Stomach (tissue), 19 donors: ENCODE measurements at places on chromosomes 6 and 20. TPM values are rescaled to one million over a fixed set of nuclear protein-coding genes. Genes with fewer than 3 reads are reported as not detected.
A peak's percentile ranks its signal among the peaks of the same experiment; 100 is the strongest.

Gene MC3R
- not detected for total RNA-seq

DNA sequence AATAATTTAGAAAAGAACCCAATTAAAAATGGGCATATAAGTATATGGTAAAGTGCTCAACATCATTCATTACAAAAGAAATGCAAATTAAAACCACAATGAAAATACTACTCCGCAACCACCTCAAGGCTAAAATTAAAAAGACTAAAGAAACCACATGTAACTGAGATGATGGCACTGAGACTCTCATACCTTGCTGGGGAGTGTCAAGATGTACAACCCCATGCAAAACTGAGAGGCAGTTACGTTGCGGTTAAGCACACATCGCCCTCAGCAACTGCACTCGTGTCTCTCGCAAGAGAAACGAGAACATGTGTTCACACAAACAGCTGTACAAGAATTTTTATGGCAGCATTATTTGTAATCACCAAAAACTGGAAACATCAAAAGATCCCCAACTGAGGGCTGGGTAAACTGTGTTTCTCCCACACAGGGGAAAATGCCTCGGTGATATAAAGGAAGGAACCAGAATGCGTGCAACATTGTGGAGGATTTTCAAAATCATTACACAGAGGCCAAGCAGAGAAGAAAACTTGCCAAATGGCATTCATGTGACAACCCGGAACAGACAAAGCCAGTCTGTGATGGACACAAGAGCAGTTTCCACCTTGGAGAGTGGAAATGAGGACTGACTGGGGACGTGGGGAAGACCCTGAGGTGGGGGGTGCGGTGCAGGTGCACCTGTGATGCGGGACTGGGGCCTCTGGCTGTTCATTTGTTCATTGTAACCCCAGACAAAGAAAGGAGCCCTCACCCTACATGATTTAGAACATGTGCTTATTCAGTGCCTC is 144.9 kb downstream of the WDR27 start:
- H3K36me3 ChIP-seq, result peaks cover 12% of the 10 kb centered on the region
- H3K27ac ChIP-seq, result no peak overlapping the region
- H3K4me1 ChIP-seq, result no peaks in the 10 kb centered on the region
- no peak overlapping the region for H3K4me3 ChIP-seq
- no peaks in the 10 kb centered on the region for H3K27me3 ChIP-seq

- no peaks in the 10 kb centered on the region for H3K4me1 ChIP-seq
- no peak overlapping the region for H3K27ac ChIP-seq
- no peak for DNase-seq
- H3K36me3 ChIP-seq, result no peaks in the 10 kb centered on the region
- H3K4me3 ChIP-seq, result no peak overlapping the region
- H3K27me3 ChIP-seq, result no peaks in the 10 kb centered on the region
Observed at GRCh38 chr20:2293971-2294370, 1.8 kb upstream of the TGM3 start.

DNA sequence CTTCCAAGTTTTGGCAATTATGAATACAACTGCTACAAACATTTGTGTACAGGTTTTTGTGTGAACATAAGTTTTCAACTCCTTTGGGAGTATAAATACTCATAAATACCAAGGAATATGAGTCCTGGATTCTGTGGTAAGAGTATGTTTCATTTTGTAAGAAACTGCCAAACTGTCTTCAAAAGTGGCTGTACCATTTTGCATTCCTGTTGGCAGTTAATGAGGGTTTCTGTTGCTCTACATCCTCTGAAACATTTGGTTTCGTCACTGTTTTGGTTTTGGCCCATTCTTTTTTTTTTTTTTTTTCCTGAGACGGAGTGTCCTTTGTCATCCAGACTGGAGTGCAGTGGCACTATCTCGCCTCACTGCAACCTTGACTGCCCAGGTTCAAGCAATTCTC is 8.5 kb downstream of the AP5S1 start:
- H3K36me3 ChIP-seq, result peaks cover 46% of the 10 kb centered on the region
- DNase-seq, result no peak
- H3K27ac ChIP-seq, result no peak overlapping the region
- no peak overlapping the region for H3K4me3 ChIP-seq
- no peaks in the 10 kb centered on the region for H3K4me1 ChIP-seq

DNA sequence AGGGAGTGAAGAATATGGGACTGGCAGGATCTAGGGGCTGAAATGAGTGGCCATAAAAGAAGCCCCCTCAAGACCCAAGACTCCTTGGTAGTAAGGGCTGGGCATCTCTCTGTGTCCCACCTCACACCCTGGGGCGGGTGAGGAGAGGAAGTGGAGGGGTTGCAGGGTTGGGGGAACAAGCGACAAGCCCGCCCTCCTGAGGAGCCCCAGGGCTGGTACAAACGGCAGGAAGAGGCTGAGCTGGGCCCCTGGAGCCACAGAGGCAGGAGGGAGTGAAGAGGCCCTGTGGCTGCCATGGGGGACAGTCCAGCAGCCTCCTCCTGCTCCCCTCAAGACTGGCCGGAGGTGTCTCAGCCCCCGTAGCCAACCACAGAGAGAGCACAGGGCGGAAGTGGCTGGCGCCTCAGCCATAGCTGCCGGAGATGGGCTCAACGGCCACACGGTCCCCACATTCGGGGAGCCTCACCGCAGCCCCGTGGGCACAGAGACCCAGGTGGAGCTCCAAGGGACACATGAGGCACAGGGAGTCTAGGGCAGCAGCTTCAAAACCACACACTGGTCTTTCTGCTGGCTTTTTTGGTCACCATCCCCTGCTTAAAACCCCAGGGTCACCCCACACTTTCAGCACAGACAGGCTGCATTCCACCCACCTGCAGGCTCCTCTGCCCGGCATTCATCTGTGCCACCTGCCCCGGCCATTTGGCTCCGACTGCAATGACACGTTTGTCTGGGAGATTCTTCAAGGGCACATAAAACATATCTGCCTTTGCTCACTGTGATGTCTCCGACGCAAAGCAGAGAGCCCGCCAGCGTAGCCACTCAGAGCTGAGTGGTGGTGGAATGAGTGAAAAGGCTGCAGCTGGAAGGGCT is 524 bp downstream of the C20orf203 start:
- DNase-seq, result no peak
- no peaks in the 10 kb centered on the region for H3K36me3 ChIP-seq
- no peaks in the 10 kb centered on the region for H3K4me1 ChIP-seq
- no peaks in the 10 kb centered on the region for H3K27me3 ChIP-seq
- H3K4me3 ChIP-seq, result no peak overlapping the region

- no peaks in the 10 kb centered on the region for H3K27me3 ChIP-seq
- no peak for DNase-seq
- no peak overlapping the region for H3K27ac ChIP-seq
- H3K4me1 ChIP-seq, result peaks cover 31% of the 10 kb centered on the region
- no peak overlapping the region for H3K4me3 ChIP-seq
- peaks cover 53% of the 10 kb centered on the region for H3K36me3 ChIP-seq
Observed at GRCh38 chr20:49267327-49267726, 10.5 kb downstream of the ZNFX1 start.

Gene TEAD3
- 13.0 TPM for total RNA-seq

DNA sequence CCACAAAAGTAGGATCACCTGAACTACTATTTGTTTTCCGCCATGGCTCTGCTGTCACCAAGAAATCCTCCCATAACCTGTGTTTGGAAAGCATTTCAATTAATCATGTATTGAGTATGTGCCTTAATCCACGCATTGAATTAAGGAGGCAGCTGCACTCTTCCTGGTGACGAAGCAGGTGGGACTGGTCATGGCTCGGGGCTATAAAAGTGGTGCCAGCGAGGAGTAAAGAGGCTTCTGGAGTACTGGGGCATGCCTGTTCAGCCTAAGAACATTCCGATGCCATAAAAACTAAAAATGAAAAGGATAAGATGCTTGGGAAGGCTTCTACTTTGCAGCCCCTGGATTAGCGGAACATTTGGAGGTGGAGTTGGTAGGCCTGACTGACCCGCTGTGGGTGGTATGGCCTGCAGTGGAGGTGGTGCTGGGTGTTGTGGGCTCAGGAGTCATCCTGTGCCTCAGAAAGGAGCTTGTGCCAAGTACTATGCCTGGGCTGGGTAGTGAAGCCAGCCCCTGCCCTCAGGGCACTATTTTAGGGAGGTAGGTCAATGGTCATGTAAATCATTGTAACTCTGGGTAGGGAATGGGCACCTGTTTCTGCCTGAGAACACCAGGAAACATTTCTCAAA is 110.5 kb downstream of the B3GAT2 start:
- H3K4me1 ChIP-seq, result no peaks in the 10 kb centered on the region
- no peaks in the 10 kb centered on the region for H3K36me3 ChIP-seq
- no peak for DNase-seq
- H3K27ac ChIP-seq, result no peak overlapping the region

DNA sequence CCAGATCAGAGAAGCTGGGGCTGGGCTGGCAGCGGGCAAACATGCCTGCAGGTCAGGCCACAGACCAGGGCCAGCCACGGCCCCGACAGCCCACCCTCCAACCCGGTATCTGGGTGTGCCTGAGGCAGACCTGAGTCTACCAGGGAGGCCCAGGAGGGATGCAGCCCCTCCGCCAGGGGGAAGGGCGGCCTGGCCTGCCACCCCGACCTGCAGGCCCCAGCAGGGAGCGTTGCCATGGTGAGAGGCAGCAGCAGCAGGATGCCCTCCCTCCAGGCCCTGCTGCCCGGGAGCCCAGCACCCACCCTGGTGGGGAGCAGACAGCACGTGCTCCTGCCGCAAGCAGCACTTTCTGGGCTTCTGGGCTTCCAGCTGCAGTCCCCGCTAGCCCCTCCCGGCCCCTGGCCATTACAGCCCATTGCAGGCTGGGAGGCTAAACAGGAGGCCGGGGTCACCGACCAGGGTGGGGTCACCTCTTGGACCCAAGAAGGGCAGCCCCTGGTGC is 3.8 kb upstream of the EEF1A2 start:
- H3K4me3 ChIP-seq, result no peak overlapping the region
- peak; percentile 75 for DNase-seq
- H3K27ac ChIP-seq, result no peak overlapping the region
- no peaks in the 10 kb centered on the region for H3K36me3 ChIP-seq
- peaks cover 58% of the 10 kb centered on the region for H3K27me3 ChIP-seq

DNA sequence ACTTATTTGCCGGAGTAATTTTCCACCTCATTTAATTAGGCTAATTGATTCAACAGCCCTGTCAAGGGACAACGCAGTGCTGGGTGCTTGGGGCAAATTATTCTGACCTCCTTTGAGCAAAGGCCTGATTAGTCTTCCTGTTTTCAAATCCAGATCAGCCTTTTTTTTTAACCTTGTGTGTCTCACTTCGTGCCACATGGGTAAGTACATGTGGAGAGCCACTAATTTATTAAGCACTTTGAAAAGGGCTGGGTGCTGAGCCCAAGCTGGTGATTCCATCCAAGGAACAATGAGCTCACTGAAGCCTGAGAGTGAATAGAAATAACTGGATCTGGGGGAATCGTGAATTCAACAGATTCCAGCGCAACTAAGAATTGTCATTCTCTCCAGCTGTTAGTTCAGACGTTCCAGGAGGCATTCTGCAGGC is 229.3 kb downstream of the CLIC5 start:
- no peaks in the 10 kb centered on the region for H3K27me3 ChIP-seq
- no peak for DNase-seq
- H3K36me3 ChIP-seq, result no peaks in the 10 kb centered on the region
- no peak overlapping the region for H3K27ac ChIP-seq
- no peaks in the 10 kb centered on the region for H3K4me1 ChIP-seq
- H3K4me3 ChIP-seq, result no peak overlapping the region

Gene TREML1
- total RNA-seq, result not detected

DNA sequence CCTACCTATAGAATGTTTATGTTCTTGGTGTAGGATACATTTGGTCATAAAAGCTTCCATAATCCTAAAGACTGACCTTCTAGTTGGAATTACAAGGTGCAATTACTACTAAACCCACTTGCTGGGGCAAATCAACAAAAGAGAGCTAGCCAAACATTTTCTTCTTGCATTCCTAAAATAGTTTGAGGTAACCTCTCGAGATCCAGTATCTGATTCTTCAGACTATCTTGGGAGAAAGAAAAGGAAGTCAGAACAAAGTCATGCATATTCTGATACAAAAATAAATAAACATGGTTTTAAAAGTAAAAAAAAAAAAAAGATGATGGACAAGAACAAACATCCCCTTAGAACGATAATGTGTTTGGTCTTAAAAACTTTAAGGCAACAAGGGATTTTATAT is 294.2 kb upstream of the RSPO3 start:
- no peak overlapping the region for H3K27ac ChIP-seq
- H3K27me3 ChIP-seq, result no peaks in the 10 kb centered on the region
- H3K4me1 ChIP-seq, result no peaks in the 10 kb centered on the region
- H3K4me3 ChIP-seq, result no peak overlapping the region
- no peaks in the 10 kb centered on the region for H3K36me3 ChIP-seq
